ENCODE measurements at places on chromosomes 5 and 9.

DNA sequence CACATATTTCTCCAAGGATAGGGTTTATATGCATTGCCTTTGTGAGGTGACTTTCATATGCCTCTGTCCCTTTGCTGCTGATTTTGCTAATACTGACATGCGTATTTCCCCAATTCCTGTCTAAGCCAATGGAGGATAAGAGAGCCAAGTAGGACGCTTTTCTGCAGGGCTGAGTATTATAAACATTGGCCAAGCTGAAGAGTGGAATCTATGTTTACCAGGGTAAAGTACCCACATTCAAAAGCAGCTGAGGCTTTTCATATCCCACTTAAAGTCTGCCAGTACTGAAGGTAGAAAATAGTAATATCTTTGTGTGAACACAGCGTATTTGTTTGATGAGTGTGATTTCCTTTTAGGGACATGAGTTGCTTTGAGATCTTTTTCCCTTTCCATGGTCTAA lies 128.8 kb upstream of the GPR151 start:
- DNase-seq = no peak

- no peak for DNase-seq
Observed at GRCh38 chr9:2686911-2687310, 30.4 kb upstream of the KCNV2 start.

DNA sequence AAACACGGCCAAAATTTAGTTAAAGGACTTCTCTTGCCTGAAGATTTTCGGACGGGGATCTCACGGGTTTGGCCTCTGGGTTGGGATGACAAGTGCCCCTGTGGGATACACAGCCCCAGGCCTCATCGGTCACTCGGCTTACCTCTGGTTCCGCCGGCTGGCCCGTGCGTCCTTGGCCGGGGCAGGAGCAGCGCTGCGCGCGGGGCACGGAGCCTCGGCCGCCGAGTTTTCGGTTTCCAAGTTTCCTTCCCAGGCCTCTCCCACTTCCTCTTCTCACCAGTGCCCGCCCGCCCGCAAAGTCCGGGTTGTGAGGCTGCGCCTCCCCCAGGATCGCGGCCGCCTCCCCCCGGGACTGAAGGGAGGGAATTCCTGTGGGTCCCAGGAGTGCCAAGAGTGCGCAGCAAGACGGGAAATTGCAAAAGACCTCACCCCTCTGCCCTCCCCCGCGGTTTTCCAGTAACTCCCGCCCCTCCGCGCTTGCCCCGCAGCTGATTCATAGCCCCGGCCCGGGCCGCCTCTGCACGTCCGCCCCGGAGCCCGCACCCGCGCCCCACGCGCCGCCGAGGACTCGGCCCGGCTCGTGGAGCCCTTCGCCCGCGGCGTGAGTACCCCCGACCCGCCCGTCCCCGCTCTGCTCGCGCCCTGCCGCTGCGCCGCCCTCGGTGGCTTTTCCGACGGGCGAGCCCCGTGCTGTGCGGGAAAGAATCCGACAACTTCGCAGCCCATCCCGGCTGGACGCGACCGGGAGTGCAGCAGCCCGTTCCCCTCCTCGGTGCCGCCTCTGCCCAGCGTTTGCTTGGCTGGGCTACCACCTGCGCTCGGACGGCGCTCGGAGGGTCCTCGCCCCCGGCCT lies at the start of gene OSMR:
Gene OSMR, plus strand, starts transcription at position 487 of the 853 bp plus-strand sequence. CDS start 23,033 bp downstream, outside the sequence.
- DNase-seq = peak; percentile 97

- DNase-seq = no peak
Observed at GRCh38 chr9:9846557-9846956, 766.2 kb downstream of the PTPRD start.

DNA sequence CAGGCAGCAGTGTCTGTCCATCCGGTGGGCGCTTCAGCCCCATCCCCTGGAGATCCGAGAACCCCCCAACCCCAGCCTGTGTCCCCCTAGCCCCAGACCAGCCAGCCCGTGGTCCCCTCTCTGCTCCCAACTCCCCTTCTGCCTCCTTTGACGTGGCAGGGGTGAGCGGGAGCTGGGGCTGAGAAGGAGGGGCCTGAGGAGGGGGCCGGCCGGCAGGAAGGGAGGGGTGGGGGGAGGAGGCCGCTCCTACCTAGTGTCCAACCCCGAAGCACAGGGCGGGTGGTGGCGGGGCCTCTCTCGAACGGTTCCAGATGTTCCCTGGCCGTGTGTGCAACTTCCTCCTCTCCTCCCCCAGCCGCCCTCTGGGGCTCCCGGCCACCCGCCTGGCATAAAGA lies 31.0 kb downstream of the GOLGA2 start:
- no peak for DNase-seq

- DNase-seq = no peak
Observed at GRCh38 chr5:38187532-38187931, 70.8 kb upstream of the EGFLAM start.

DNA sequence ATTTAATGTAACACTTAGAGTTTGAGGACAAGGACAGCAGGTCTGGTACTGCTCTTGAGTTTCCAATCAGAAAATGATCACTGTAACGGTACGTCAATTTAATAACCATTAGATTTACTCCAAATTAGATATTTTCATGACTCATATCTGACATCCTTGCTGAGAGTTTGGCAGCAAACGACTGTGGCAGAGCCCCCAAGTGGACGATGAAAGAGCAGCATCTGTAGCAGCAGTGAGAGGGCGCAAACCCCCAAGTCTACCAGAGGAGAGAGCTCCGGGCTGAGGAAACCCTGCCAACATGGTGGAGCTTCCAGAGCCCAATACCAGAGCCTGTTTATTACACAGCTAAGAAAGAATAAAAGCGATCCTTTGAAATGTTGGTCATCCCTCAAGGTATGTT lies 73.2 kb upstream of the EPB41L4A start:
- DNase-seq = peak; percentile 56

- DNase-seq = no peak
Observed at GRCh38 chr5:58545912-58546311, 37.0 kb upstream of the RAB3C start.
